Activated T-helper 1 cell treated with anti-CD3 and anti-CD28 coated beads, Interleukin-2, amount 50 U/mL, for 16 hours (primary cell): ENCODE measurements at places on chromosomes 16 and 17.

- DNase-seq: no peak
Observed at GRCh38 chr16:75083813-75084212, 32.8 kb downstream of the LDHD start.

DNA sequence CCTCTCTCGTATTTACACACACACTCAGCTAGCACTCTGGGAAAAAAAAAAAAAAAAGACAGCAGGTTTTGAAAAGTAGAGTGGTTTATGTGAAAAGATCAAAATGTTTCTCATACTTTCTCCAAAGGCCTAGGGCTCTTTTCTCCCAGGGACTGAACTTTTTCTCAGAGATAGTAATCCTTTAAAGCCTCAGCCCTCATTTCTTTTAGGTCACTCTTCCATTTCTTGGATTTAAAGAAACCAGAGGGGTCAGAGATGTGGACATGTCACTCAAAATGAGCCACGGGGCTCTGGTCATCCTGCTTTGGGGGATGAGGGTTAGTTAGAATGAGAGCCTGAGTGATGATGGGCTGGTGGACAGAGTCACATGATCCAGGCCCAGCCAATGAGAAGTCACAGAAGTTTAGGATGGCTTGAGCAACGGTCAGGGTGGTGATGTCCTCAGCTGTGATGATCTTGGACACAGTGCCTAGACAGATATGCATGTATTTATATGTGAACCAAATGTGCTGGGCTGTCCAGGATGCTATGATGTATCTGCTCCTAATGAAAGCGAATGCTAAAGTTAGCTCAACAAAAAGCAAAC, 33.7 kb upstream of the AXIN2 start:
- DNase-seq: no peak

- no peak for DNase-seq
Observed at GRCh38 chr17:49434821-49435670, 20.4 kb upstream of the PHB1 start.

- DNase-seq: no peak
Observed at GRCh38 chr17:750431-751037, 1.5 kb downstream of the GEMIN4 start.

DNA sequence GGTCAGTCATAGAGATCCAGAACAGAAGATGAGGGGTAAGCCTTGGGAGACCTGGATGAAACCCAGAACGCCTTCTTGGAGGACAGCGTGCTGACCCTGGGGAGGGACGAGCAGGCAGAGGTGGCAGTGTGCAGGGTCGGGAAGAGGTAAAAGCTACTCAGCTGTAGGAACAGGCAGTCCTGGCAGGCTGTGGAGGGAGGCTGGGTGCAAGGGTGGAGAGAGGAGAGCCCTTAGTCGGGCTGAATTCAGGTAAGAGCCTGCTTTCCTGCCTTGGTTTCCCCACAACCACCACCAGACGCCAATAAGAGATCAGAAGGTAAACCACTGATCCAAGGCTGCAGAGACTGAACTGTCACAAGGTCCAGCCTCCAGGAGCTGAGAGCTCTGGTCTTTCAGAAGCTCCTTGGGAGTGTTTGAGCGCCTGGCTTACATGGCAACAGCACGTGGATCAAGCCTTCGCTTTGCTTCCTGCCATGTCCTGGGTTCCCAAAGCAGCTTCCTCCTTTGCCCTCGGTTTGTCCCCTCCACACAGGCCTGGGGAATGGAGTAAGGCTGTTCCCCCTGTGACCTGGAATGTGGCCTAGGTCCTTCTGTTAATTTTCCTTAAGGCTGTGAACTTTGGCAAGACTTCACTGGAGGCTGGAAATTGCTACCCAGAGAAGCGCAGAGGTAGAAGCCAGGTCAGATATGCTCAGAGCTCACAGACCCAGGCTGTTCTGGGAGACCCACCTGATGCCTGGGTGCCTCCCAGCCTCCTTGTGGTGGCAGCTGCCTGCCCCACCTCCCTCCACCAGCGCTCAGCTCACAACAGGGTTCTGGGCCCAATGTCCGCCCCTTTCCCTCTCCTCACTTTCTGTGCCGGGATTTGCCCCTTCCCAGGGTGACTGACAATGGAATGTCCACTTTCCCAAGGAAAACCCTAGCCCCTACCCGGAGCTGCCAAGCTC, 3.9 kb upstream of the PDK2 start:
- DNase-seq: no peak

GRCh38 chr16:84040823-84041820, 1.5 kb downstream of the SLC38A8 start:
- no peak for DNase-seq

DNA sequence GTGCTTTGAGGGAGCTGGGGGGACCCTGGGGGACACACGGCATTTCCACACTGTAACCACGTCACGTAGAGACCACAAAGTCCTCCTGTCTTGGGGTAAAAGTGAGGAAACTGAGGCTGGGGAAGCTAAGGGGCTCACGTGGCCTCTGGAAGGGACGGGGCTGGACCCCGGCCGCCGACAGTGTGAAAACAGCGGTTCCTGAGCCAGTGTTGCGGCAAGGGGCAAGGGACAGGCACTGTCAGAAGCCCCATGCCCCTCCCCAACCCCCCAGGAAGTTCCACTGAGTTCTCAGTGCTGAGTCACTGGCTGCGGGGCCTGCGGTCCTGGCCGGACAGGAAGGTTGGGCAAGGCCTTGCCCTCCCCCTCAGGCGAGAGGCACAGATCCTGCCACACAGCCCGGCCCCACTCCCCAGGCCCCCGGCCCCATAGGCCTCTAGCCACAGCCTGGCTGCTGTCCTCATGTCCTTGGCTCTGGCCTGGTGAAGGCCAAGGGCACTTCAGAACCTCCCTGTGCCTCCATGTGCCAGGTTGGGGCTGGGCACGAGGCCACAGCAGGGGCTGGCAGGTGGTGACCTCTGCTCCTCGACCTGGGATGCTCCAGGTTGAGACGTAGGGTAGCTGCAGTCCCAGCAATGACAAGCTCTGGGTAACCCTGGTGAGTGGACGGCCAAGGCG, 5.0 kb upstream of the CCDC57 start:
- DNase-seq: no peak

GRCh38 chr16:85157813-85158742, 45.8 kb upstream of the CIBAR2 start:
- no peak for DNase-seq

DNA sequence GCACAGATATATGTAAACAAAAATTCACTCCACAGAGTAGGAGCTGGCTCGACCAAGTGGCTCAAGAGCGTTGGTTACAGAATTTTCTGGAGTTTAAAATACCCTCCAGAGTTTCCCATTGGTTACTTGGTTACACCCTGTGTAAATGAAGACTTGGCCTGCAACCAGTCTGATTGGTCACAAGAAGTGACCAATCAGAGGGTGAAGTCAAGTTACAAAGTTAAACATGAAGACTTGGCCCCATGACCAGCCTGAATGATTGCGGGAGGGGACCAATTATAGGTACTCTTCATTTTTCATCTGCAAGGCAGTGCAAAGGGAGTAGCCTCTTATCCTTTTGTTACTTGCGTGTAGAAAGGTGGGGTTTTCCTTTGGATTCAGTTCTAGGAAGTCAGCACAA, 121.3 kb upstream of the SALL1 start:
- DNase-seq: no peak

GRCh38 chr16:11272484-11272883, 945 bp downstream of the PRM3 start:
- DNase-seq: no peak
